ENCODE measurements at places on chromosomes 11 and 22.

DNA sequence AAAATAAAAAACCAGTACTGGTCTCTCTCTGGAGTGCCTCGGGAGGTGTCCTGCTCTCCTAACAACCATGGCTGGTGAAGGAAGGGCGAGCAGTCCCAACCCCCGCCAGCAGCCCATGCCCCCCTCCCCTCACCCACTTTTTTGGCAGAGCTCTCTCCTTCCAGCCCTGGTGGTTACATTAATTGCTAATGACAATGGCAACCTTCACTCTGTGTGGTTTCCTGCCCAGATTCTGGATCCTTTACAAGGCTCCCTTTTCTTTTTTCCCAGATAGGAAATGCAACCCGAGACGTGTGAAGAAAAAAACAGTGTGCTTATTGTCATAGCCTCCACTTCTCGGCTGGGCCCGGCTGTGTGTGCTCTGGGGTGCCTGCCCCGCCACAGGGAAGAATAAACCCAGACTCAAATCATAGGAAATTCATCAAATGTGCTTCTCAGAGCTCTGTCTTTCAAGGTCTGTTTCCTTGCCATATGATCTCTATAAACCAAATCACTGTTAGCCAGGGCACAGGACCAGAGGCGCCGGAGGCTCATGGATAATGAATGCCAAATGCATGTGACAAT, 513.0 kb downstream of the SOX6 start:
- DNase-seq: no peak

- no peak for DNase-seq
Measured at GRCh38 chr11:6653097-6653496, 2.5 kb downstream of the DCHS1 start.

- peak; percentile 32 for DNase-seq
Measured at GRCh38 chr11:75536786-75537641, 11.3 kb upstream of the GDPD5 start.

DNA sequence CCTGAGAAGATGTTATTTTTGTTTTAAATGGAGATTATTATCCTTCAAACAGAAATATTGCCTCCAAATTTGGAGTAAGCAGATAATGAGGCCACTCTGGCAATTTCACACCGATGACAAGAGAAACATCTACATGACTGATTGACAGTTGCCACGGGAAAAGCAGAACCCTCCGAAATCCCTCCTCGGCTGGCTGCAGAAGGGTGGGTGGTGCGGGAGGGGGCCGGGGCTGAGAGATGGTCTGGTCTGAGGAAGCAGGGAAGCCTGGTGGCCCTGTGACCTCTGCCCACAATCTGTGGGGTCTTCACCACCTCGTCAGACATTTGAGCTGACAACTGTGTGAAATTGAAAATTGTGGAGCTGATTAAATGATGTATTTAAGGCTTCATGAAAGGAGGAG, 503.2 kb downstream of the MN1 start:
- DNase-seq: no peak

DNA sequence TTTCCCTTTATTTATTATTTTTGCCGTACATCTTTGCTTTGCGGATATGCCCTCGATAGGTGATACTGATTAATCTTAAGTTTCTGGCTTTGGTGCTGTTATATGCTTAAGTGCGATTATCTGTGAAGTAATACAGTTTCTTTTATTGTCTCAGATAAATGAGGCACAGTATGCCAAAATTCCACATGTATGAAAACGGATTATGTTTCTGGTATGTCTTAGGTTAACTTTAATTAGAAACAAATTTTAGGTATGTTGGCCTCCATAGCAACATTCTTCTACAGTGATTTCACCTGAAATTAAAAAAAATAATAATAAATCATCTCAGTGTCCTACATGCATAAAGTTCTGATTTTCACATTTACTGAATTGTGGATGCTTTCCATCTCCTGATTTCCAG, 119.2 kb downstream of the ARHGAP42 start:
- DNase-seq: no peak

DNA sequence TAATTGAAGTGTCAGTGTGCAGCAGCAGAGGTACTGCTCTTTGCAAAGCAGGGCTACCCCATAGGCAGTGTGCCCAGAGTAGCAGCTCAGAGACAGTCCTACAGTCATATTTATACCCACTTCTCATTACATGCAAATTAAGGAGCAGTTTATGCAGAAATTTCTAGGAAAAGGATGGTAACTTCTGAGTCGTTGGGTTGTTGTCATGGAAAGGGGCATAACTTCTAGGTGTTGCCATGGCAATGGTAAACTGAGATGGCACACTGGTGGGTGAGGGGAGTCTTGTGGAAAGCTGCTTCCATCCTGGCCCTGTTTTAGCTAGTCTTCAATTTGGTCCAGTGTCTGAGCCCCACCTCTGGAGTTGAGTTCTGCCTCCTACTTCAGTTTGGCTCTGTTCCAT, 77.4 kb downstream of the MN1 start:
- DNase-seq: no peak

GRCh38 chr11:2585566-2586086, 114.2 kb downstream of the KCNQ1OT1 start:
- DNase-seq: no peak

DNA sequence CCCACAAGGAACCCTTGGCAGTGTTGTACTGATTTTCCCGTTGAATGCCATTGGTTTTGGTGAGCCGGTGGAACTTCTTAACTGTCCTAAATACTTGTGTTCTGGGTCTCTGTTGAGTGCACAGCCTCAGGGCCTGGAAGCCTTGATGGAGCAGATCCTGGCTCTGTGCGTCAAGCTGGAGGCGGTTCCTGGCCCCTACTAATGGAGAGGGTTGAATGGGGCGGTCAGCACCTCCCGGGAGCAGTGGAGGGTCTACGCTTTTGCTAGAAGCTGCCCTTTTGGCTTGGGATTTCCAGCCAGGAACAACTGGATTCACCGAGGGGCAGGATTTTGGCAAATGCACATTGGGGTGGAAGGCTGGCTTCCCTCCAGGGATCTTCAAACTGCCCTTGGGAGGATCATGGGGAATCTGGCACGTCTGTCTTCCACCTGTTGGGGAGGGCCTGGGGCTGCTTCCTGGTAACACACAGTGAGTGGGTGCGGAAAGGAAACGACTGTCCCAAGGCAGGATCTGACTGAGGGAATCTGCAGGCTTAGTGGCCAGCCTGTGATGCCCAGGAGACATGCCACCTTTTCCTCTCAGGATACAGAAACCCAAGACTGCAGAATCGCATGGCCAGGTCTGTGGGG, 6.9 kb upstream of the OSBPL5 start:
- DNase-seq: no peak

- DNase-seq: no peak
Measured at GRCh38 chr22:44738347-44738715, 14.0 kb upstream of the ARHGAP8 start.

DNA sequence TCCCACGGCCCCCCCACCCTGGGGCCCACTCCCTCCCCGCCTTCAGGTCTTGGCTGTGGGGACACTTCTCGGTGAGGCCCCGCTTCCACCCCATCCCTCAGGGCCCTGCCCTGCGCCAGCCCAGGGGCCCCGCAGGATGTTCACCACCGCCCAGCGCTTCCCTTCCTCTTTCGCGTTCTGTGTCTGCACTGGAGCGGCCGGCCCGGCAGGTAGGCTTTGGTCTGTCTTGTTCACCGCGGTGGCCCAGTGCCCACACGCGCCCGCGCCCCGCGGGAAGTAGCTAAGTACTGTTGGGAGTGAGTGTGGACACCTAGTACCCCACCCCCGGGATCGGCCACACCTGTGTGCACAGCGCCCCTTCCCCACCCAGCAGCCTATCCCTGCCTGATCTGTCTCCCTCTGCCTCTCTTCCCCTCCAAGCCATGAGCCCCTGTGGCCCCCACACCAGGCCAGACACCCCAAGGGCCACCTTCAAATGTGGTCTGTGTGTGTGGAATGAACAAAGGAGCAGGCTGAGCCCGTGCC, 85.4 kb downstream of the WNT7B start:
- no peak for DNase-seq

DNA sequence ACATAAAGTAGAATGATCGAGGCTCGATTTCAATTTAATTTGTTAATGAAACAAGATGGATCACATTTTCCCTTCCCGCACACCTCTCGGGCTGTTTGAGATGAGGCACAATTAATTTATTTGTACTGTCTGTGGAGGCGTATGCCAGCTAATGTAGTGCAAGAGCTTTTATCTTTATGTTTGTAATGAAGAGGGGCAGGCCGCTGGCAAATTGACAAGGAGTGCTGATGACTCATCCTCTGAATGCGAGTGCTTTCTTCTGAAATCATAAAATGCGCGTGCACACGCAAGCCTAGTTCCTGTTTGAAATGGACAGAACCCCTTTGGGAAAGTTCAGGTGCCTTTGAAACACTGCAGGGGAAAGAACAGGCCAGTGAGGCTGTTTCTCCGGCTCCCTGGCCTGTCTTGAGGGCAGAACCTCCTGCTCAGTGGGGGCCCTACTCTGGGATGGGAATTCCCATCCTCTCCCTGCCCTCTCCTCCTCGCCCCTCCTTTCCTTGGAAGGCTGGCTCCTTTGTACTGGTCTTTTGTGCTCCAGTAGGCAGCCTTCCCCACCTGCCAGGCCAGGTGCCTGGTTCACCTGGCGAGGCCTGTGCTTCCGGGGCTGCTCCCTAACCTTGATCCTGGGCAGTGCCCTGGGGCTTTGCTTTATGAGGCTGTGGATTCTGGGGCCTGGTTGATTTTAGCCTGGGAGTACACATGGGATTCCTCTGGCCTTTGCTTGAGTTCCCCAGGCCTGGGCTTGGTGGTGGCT, 50.3 kb downstream of the TEAD1 start:
- DNase-seq: no peak

- DNase-seq: no peak
Measured at GRCh38 chr22:37514526-37515051, 4.6 kb downstream of the CARD10 start.

DNA sequence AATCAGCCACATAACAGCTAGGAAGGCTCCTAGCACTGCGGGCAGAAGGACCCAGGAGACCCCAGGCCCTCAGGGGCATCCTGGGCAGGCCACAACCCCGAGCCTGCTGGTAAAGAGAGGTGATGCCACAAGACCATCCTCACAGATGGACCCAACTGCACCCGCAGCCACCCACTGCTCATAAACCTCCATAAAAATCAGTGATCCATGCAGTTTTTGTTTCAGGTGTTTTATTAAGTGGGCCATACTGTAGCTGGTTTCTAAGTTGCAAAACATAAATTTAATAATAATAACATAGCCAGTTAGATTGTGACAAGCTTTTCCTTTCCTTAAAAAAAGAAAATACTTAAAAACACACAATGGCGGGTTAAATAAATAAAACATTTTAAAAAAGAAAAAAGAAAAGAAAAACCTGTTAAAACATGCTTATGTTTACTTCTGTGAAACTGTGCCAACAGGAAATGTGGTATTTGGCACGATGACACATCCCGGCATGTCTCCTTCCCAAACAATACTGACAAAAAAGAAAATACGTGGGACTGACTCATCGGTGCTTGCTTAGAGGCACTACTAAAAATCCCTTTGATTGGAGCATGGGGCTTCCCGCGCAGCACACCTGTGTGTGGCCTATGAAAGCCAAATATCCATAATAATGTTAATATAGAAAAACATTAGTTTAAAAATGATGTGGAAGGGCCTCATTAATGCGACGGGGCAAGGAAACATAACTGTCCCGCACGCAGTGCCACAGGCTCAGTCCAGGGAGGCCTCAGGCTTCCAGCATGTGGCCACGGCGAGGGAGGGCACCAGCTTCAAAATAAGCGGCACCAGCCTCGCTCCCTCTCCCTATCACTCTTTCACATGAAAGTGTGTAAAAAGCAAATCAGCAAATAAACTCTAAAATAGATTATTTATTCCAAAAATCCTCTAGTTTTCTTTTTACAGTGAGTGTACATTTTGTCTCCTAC, 47.5 kb upstream of the SCUBE2 start:
- no peak for DNase-seq

DNA sequence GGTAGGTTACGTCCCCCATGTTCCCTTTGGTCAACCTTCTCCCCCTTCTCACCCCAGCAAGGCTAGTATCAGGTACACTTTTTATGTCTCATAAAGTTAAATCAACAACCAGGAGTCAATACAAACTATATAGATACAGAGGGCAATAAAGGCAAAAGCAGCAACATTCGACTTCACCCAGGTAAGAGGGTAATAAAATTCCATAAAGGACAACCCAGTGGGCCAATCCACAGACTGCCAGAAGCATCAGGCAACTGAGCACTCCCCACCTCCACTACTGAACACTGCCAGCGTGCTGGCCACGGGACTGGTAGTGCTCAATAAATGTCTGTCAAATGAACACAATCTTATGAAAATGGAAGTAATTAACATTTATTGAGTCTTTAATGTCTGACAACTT, 5.1 kb upstream of the MS4A18 start:
- no peak for DNase-seq

DNA sequence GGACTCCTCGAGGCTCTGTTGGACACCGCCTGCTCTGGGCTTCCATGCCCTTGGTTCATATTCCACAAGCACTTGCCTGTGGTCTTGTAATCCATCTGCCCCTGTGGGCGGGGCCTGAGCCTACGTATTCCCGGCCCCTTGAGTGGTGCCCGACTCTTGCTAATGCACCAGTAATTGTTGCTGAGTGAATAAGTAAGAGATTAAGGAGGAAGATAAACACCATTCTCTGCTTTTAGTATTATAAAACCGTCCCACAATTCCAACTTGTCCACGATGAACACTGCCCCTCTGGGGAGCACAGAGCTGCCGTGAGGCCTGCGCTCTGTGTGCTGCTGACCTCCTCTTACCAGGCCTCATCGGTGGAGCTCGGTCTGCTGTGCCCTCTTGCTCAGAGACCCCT, 50.3 kb downstream of the MICAL2 start:
- DNase-seq: no peak

- DNase-seq: peak; percentile 74
Measured at GRCh38 chr22:30649430-30650007, 13.9 kb downstream of the SLC35E4 start.

DNA sequence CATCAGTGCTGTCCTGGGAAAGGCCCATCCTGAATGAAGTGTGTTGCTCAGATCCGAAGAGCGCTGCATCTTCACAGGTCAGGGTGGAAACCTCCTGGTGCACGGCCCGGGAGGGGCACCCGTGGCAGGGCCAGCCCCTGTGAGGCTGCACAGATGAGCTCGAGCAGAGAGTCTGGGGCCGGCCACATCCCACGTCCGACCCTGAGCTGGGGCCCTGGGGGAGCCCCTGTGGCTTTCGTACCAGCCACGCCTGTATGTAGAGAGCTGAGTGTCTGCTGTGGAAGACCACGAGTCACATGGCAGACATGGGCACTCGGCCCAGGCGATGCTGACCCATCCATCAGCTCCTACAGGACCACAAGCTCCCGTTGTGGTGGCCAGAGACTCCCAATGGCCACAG, 24.9 kb upstream of the SEPTIN5 start:
- DNase-seq: no peak

DNA sequence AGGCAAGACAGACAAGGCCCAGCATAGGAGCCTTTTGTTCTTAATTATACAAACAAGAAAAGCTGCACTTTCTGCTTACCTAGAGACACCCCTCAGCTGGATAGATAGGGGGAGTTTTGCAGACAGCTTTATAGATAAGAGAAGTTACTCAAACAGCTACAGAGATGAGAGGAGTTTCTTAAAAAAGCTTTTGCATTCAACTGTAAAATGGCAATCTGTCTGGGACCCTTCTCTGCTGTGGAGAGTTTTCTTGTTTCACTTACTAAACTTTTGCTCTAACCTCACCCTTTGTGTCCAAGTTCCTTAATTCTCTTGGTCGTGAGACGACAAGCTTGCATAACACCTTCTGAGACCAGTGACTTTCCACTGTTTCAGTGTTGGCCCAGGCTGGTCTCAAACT, 103.8 kb upstream of the CHORDC1 start:
- no peak for DNase-seq
